Left renal pelvis (tissue), 4 donors: ENCODE measurements at places on chromosomes 4 and X. TPM values are rescaled to one million over a fixed set of nuclear protein-coding genes. Genes with fewer than 3 reads are reported as not detected.

GRCh38 chrX:12965131-12965940, 9.6 kb upstream of the TMSB4X start:
- DNase-seq: no peak

GRCh38 chrX:46256875-46257274, 288.3 kb downstream of the ZNF674 start:
- DNase-seq: no peak

DNA sequence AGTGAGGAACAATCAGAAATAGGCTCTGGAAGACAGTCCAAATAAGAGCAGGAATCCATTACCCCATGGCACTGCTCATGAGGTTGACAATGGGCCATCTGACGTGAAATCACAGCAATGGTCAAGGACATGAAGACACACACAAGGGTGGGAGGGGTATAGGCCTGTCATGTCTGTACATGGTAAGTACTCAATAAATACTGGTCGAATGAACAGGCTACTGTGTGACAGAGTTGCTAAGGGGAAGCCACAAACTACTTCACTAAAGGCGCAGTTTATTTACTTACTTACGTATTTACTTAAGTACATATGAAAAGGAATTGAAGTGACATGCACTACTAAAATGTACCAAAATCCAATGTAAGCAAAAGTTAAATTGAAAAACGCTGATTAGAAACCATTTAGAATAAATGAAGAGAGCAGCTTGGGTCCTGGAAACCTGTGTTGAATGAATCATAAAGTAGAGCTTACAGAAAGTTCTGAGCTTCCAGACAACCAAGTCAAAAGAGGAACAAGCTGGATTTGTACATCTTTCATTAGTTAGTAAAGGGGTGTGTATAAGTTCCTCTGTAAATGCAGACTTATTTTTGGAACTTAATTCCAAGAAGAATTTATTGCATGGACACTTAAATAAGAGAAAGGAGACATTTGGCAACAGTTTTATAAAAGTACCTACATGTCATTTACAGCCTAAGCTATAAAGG, 32.7 kb downstream of the ALPK1 start:
- no peak for DNase-seq

- no peak for DNase-seq
Observed at GRCh38 chr4:66059556-66059955, 389.3 kb upstream of the EPHA5 start.

GRCh38 chrX:120380699-120381098, 18.8 kb downstream of the ATP1B4 start:
- DNase-seq: no peak

DNA sequence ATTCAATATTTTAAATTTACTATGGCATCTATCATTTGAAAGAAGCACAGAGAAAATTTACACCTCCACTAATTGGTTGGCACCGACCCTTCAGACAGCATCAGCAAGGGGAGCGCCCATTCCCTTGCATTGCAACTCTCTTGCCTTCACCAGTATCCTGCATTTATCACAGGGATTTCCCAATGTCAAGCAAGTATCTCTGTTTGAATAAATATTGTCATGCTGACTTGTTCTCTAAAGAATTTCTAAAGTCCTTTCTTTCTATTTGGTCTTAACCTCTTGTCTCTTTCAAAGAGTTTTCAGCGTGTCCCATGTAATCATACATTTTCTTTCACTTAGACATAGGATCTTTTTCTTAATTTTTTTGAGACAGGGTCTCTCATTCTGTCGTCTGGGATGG, 10.4 kb downstream of the DCTD start:
- DNase-seq: no peak

Gene CSTF2
- 22.9 TPM for polyA plus RNA-seq

Gene SLC25A53
- 11.5 TPM for polyA plus RNA-seq

DNA sequence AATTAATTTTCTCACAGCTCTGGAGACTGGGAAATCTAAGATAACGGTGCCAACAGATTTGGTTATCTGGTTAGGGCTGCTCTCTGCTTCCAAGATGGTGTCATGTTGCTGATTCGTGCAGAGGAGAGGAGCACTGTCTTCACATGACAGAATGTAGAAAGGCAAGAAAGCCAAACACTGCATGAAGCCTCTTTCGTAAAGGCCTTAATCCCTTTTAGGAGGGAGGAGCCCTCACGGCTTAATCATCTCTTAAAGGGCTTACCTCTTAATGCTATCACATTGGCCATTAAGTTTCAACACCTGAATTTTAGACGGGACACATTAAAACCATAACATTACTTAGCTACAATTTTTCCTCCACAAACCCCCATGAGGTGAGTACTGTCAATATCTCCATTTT, 174.1 kb downstream of the COX18 start:
- DNase-seq: no peak

DNA sequence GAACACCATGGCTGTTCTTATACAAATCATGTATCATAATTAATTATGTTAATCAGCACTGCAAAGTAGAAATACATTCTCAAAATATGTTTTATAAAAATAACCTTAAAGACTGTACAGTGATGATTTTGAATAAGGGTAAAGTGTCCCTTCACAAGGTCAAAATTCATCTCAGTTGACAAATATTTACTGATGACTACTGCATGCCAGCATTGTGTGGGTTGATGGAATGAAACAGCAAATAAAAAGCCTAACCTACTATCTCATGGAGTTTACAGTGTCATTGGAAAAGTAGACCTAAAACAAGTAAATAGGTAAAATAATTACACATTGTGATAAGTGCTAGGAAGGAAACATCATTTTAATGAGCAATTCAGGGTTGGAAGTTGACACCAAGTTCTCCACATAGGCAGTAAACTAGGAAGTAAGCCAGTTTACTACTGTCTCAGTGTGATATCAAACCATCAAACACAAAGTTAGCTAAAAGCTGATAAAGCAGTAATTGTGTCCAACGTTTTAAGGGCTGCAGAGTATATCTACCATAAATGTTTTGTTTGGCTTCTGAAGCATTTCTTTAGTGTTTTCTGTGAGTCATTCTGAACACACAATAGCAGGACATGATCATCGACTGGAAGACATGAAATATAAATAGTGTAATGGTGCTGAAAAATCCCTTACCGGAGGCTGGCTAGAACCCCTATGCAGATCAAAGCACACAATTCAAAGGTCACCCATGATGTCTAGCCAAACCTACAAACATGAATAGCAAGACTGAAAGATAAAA, 221.8 kb downstream of the DACH2 start:
- no peak for DNase-seq

Gene LPAR4
- 42.1 TPM for polyA plus RNA-seq

DNA sequence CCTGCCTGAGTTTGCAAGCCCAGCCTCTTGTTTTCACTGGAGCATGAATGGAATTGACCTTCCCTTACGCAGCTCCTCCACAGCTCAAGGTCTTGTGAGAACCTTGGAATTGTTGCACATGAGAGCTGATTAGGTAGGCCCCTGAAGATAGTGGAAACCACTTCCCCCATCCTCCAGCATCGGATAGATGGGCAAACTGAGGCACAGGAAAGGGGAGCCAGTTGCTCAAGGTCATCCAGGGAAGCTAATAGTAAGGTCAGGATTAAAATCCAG, 27.2 kb downstream of the PJA1 start:
- no peak for DNase-seq

Gene SHOX
- polyA plus RNA-seq: not detected

GRCh38 chr4:46081248-46081647, 42.6 kb downstream of the GABRG1 start:
- DNase-seq: no peak

Gene ATP11C
- 36.3 TPM for polyA plus RNA-seq
